Suprapubic skin (tissue), 4 donors: ENCODE measurements at places on chromosomes 5 and 9.
A peak's percentile ranks its signal among the peaks of the same experiment; 100 is the strongest.

- DNase-seq = no peak
Measured at GRCh38 chr5:72540759-72541438, 33.7 kb upstream of the ZNF366 start.

DNA sequence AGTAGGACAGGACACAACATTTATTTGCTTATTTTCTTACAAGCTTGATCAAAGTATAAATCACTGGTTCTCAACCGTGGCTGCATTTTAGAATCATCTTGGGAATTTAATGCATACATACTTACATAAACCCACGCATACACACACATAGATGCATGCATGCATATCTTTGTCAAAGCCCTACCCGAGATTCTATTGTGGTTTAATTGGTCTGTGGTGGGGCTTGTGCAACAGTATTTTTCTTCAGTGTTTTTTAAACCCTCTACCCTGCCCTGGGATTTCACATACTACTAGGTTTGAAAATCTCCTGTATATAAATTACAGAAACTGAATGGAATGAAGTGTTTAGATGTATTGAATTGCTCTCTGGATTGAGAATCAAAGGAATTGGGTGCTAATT is 1166.2 kb downstream of the MAT2B start:
- DNase-seq = no peak

GRCh38 chr5:14239951-14240350 is 96.8 kb downstream of the TRIO start:
- no peak for DNase-seq

- no peak for DNase-seq
Measured at GRCh38 chr5:175681968-175682340, 24.1 kb downstream of the HRH2 start.

GRCh38 chr9:114504341-114505186 is 709 bp downstream of the WHRN start:
- DNase-seq = peak; percentile 83

- DNase-seq = no peak
Measured at GRCh38 chr5:125746917-125747316, 676.3 kb upstream of the GRAMD2B start.

DNA sequence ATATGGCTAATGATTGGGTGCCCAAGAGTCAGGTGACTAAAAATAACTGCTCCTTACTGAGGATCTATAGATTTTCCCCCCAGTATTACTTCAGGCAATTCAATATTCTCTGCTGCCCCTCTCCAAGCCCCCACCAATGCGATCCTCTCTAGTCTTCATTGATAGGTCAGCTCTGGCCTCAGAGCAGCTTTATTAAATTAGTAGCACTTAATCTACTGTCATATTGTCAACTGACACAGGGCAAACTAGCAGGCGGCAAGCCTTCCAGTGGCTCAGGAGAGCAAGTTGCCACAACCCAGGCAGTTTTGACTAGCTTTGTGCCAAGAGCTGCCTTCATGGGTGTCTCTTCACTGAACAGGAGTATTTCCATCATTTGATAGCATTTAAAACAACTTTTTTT is 462.9 kb downstream of the BNC2 start:
- DNase-seq = no peak
